ENCODE measurements at places on chromosomes 6 and 20.

- no peak for DNase-seq
These were observed 21.2 kb upstream of the NFATC2 start for GRCh38 chr20:51563486-51564332.

DNA sequence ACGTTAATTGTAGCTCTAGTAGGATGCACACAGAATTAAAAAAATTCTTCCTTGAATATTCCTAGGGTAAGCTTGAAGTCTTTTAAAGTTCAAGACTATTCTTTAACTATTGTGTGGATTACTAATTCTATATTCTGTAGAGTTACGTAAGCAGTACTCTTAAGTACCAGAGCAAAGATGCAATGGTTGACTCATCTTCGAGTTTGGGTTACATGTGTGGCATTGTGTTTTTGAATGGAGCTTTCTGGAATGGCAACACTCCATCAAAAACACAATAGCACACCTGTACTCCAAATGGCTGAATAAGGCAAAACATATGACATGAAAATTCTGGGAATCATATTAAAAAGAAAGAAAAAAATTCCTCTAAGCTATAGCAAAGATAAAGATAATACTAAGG, 33.5 kb upstream of the CEP162 start:
- no peak for DNase-seq

GRCh38 chr20:37534401-37535157, 6.9 kb upstream of the BLCAP start:
- peak; percentile 7 for DNase-seq

GRCh38 chr6:126795161-126795560, 323.3 kb upstream of the RSPO3 start:
- DNase-seq: no peak

DNA sequence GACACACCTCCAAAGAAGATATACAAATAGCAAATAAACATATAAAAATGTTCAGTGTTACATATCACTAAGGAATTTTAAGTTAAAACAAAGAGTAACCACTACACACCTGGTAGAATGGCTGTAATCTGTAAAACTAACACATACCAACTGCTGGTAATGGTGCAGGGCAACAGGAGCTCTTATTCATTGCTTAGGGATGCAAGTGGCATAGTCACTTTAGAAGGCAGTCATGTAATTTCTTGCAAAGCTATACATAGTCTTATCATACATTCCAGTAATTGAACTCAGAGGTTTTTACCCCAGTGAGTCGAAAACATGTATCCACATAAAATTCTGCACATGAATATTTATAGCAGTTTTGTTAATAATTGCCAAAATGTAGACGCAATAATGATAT, 906.8 kb upstream of the CITED2 start:
- DNase-seq: no peak

DNA sequence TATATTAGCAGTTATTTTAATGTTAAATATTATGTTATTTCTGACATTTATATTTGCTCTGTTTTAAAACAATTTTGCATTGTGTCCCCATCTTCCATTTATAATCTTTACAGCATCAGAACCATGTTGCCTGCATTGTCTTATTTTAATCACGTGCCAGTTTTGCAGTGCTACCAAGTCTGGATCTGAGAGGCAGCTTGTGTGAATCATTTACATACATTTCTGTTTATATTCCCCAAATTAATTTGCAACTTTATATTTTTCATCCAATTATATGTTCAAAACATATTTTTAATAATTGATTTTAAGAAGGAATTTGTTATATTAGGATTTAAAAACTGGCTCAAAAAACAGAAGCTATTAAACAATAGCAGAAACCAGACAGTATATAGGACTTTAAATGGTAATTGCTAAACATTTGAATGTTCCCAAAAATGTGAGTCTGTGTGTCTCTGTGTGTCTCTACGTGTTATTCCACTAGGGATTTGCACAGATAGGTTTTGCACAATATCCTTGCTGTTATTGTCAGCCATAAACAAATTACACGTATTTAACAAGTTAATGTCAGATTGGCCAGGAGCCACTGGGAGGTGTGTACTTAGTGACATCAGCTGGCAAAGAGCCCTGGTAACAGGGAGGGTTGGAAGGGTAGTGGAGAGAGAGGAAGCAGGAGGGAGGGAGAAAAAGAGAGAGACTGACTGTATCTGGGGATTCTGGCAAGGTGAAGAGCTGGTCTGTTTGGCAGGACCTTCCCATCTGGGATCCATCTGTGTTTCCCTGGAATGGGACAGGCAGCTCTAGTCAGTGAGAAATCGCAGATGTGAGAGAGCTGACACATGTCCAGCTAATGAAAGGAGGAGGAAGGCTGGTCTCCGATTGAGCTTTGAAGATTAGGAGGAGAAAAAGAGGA, 72.1 kb downstream of the CBFA2T2 start:
- DNase-seq: no peak

DNA sequence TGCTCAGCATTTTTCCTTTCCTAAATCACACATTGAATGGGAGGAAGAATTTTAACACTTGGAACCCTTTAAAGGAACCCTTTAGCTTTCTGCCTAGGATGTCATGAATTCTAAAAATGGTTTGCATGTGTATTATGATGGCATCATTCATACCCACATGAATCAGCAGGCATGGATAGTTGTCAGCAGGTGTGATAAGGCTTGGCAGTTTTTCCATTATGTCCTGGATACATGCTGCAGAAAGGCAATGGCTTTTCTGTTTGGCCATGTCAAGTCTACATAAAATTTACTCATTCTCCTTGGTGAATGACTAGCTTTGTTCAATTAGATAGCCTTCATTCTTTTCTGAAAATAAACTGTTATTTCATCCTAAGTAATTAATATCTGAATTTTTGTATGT, 353.7 kb downstream of the GRIK2 start:
- DNase-seq: no peak

- no peak for DNase-seq
These were observed 72.7 kb downstream of the LY86 start for GRCh38 chr6:6661191-6661590.

DNA sequence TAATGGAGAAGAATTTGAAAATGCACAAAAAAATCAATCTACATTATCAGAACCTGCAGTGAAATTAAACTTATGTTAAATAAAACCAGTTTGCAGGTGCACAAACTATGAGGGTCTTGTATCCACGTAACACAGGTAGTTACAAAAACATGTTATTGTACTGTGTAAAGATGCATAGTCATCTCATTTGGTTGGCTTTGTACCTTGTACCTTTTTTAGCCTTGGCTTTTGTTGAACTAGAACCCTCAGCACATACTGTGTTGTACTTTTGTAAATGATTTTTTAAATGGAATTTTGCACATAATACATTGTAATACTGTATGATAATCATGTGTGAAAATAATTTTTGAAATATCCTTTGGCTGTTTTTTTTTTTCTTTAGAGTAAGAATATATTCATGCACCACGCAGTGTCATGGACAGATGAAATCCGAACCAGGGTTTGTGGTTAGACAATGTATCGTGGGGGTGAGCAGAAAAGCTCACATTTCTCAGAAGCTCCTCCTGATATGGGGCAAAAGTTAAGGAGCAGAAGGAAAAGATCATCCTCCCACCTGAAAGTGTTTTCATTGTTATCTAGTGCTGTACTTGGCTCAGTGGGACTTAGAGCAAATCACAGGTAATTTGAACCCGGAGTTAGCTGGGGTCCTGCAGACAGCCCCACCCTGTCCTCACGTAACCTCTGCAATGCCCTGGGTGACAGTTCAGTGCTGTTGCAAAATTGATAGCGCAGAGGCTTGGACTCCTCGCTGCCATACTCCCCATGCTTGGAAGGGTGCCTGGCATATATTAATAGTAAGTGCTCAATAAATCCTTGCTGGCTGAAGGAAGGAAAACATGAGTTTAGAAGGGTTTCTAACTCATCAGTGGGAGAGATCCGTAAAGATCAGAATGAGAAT, 14.8 kb upstream of the NAA20 start:
- no peak for DNase-seq

GRCh38 chr20:33099843-33100538, 20.5 kb downstream of the BPIFB4 start:
- DNase-seq: no peak

DNA sequence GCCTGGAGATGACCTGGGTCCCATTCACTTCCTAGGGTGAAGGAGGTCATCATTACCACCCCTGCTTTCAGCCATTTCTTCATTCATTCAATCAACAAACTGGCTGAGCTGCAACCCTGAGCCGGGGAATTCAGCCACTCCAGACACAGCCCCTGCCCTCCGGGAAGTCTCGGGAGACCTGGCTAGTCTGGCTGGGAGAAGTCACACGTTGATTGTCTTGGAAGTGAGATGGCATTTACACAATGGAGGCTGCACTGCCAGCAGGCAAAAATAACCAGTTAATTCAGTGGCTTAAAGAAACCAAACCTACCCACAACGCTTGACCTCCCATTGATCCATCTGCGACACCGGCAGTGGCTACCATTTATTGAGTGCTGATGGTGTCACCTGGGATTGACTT, 2.0 kb upstream of the PMEPA1 start:
- DNase-seq: no peak

DNA sequence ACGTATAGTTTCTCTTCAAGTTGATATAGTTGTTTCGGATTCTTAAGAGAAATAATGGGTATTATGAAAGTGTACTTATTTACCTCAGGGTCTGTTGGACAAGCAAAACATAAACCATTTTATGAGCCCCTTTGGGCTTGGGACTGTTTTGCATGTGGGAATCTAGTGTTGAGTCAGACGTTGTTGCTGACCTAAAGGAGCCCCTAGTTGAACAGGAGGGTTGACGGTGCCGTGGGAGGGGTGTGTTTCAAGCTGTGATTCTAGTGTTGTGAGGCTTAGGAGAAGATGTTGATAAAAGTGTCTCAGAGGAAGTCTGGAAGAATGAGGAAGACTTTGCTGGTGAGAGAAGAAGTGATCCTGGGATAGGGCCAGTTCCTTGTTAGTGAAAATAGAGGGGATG, 140.0 kb downstream of the ARID1B start:
- DNase-seq: no peak

DNA sequence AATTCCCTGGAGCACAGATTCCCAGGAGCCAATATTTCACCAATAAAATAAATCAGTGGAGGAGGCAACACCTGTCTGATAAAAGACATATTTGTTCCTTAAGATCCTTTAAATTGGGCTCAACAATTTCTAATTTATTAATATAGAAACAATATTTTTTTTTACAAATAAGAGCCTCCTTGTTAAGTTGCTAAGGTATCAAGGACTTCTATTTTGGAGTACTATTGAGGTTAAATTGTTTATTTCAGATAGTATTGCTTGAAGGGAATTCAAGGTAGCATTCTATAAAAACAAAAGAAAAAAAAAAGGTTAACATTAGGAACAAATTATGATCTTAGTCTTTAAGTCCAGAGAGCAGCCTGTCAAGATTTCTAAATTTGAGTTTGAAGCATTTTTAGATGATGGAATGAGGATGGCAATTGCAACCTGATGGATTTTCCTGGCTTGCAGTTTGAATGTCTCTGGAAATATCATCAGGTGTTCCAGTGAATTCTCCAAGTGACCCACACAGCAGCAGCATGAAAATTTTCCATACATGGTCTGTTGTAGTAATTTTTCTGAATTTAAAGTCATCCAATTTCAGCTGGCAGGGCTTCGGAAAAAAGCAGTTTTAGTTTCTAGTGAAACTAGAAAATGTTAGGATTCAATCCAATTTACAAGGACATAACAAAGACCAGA, 19.3 kb upstream of the NCR2 start:
- DNase-seq: no peak
